Stimulated activated CD8-positive, alpha-beta memory T cell treated with anti-CD3 and anti-CD28 coated beads, Interleukin-4, amount 100 ng/mL, for 4 hours (primary cell): ENCODE measurements at places on chromosomes 3 and 15.
A peak's percentile ranks its signal among the peaks of the same experiment; 100 is the strongest.

DNA sequence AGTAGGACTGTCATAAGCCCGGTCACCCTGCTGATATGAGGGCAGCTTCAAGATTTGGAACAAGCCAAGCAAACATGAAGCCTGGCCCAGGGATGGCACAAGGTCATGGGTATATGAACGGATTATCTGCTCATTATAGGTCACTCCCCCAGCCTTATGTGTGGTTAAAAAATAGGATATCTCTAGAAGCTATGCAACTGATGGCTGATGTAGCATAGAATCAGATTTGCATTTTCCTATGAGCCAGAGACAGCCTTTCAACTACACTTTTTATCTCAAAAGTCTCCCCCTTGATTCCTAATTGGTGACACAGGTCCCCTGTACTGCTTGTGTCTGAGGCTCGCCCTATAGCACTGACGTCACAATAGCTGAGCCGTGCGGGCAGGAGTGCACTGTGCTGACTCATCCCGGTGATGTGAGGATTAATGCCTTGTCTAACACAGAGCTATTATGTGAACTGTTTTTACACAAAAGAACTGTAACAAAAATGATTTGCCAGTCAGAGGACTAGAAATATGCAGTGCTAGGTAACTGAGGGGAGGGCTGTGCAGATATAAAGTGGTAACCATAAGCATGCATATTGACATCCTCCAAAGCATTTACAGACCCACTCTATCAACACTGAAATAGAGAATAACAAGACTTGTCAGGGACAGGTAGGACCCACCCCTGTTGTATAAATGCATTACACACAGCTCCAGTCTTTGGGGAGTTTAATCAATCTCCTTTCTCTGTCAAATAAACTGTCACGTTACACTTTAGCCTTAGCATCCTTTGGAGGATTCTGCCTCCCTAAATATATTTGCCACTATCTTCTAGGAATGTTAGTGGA, 204.9 kb downstream of the TIGIT start:
- no peak for DNase-seq

- DNase-seq, result no peak
Observed at GRCh38 chr3:133694288-133695268, 32.8 kb upstream of the TOPBP1 start.

GRCh38 chr15:39127925-39128617, 452.8 kb upstream of the THBS1 start:
- DNase-seq, result no peak

DNA sequence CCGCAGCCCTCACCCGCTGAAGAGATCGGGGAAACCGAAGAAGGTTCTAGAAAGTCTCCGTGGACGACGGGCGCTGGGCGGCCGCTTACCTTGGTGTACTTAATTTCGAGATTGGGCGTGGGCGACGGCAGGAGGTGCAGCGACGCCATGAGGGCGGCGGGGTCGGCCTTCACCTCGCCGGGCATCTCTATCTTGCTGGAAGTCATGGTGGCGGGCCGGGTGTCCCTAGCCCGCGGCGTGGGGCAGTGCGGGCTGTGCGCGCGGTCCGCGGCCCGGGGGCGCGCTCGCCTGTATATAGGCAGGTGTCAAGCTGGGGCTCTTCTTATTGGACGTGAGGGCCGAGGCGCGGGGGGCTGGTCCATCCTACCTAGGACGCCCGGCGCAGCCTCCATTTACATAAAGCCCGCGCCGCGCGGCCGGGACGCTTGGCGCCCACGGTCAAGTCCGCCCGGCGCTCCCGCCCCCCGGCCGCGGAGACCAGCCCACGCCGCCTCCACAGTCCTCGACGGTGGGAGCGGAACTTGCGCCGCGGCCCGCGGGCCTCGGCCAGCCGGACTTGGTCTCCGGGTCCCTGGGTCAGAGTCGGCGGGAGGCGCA, at the start of gene ALDH1A2:
TSS of gene ALDH1A2 (minus strand) at position 267 of the 597 bp plus-strand sequence. CDS start at position 206, 61 bp downstream.
- no peak for DNase-seq

- DNase-seq, result no peak
Observed at GRCh38 chr3:38641461-38642110, 7.9 kb downstream of the SCN5A start.

- no peak for DNase-seq
Observed at GRCh38 chr3:72044231-72044855, 259.4 kb upstream of the PROK2 start.

DNA sequence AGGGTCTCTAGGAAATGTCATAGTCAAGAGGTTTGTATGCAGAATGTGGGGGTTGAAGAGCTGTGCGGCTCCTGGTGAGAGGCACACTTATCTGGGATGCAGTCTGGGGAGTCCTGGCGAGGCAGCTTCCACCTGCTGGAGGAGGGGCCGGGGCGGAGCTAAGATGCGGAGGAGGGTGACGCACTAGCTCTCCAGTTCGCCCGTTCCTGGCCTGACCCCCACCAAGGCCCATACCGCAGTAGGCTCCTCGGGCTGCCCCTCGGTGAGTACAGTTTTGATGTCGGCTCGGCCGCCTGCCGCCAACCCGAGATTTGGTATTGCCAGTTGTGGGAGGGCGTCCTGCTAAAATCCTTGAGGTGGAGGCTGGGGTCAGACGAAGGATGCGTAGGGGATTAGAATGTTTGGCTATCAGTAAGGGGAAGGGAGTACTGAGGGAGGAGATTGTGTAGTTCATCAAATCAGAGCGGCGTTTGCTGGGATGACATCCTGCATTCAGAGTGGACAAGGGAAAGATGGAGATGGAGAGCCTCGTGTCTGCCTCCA, at the start of gene SCG5:
TSS of gene SCG5 (plus strand) at position 194 of the 543 bp plus-strand sequence. CDS start 1,883 bp downstream, outside the sequence.
- no peak for DNase-seq

DNA sequence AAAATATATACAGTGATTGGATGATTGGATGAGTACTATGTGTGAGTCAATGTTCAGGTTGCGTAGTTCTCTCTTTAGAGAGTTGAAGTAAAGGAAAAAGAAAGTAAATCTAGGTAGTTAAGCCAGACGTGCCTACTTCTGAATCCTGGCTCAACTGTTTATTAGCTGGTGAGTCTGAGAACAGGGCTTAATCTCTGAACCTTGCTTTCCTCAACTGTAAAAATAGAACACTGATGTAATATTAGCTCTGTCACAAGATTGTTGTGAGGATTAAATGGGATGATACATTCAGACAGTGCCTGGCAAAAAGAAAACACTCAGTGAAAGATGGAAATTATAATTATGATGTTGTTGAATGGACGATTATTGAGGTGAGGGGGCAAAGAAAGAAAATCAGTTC, 413.4 kb downstream of the MAGI1 start:
- DNase-seq, result no peak

DNA sequence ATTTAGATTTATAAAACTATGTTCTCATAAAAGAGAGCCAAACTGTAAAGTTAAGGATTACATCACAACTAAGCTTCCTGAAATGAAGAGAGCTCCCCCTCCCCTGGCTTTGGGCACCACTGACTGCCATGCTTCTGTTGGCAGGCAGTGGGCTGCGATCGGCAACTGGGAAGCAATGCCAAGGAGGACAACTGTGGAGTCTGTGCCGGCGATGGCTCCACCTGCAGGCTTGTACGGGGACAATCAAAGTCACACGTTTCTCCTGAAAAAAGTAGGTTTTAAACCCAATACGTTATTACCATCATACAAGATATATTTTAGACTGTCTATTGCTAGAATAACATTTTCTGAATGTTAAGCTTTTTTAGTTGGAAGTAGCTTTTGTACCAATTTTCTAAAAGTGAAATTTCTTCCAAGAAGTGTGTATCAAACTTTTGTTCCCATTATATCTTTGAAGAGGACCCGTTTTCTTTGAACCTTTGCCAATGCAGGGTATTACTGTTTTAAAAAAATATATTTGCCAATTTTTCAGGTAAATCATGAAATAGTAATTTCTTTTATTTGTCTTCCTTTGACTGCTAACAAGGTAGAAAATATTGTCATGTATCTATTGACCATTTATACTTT, 184.1 kb downstream of the ADAMTSL3 start:
- DNase-seq, result no peak

DNA sequence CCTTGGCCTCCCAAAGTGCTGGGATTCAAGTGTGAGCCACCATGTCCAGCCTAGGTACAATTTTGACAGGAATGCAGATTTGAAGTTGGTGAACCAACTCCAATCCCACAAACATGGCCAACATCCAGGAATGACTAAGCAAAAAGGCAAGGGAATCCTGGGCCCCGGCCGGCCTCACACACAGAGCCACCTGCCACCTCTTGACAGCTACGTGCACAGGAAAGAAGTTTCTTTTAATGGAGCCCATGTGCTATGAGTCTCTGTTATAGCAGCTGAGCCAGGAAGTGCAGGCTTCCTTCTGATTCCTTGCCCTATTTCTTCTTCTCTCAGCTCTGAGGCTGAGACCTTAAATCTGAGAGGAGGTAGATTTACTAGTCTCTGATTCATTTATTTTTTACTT, 8.8 kb downstream of the TMEM40 start:
- no peak for DNase-seq

GRCh38 chr3:96101006-96101560, 713.3 kb upstream of the EPHA6 start:
- DNase-seq, result no peak

- no peak for DNase-seq
Observed at GRCh38 chr15:78133801-78134200, 2.6 kb upstream of the CIB2 start.

GRCh38 chr3:13519006-13519791, 29.7 kb upstream of the FBLN2 start:
- no peak for DNase-seq

DNA sequence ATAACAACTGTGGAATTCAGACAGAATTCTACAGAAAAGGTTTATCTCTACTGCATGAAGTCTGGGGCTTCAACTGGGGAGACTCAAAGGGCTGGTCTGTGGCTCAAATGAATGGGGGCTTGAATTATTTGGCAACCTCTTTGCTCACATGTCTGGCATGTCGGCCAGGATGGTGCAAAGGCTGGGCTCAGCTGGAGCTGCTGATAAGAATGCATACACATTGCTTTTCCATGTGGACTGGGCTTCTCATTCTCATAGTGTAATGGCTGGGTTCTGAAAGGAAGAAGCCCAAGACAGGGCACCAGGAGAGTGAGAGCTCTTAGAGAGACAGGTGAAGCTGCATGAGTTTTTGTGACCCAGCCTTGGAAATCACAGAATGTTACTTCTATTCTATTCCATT, 194.3 kb upstream of the SGO1 start:
- no peak for DNase-seq

DNA sequence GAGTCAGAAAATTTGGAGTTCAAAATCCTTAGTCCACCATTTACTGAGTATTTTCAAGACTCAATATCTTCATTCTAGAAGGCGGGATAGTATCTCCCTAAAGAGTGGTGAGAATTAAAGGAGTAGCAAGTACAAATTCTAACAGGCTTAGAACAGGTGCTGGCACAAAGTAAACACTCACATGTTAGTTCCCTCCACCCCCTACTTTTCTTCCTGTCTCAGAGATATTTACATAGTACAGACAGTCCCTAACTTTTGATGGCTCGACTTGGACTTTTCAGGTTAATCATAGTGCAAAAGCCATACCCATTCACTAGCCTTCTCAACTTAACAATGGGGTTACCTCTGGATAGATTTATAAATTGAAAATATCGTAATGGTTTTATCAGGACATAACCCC, 476.2 kb upstream of the RASGRP1 start:
- no peak for DNase-seq

GRCh38 chr3:167777356-167777755, 41.8 kb downstream of the SERPINI1 start:
- DNase-seq, result no peak

- DNase-seq, result no peak
Observed at GRCh38 chr3:173945170-173945569, 547.6 kb downstream of the NLGN1 start.

DNA sequence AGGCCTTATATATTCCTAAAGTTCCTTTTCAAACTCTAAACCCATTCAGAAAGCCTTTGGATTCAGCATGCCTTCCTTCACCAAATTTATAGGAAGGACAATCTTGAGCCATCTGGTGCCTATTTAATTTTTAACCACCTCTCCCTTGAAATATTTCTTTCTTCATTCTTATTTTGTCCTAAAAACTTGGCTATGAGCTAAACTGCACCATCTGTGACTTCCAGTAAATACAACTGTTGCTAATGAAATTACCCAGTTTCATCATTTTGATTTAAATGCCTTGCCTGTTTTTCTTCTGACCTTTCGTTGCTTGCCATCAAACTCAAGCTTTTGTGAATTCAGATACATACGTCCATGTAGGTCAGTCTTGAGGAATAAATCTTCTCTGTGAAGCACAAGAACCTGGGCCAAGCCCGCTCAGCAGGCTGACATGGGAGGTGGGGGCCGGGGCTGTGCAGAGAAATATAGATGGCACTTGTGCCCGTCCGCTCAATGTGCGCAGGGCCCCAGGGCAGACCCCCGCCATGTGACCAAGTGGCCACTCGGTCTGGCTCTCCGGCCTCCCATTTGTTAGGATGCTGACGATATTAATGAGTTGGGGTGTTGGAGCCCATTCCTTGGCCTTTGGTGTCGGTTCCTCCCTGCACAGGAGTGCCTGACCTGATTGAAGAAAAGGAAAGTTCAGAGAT, 335.9 kb downstream of the VPS13C start:
- no peak for DNase-seq

- no peak for DNase-seq
Observed at GRCh38 chr3:128803307-128803706, 76.1 kb upstream of the ACAD9 start.

- peak; percentile 24 for DNase-seq
Observed at GRCh38 chr3:32460031-32460749, 42.5 kb downstream of the CMTM6 start.

DNA sequence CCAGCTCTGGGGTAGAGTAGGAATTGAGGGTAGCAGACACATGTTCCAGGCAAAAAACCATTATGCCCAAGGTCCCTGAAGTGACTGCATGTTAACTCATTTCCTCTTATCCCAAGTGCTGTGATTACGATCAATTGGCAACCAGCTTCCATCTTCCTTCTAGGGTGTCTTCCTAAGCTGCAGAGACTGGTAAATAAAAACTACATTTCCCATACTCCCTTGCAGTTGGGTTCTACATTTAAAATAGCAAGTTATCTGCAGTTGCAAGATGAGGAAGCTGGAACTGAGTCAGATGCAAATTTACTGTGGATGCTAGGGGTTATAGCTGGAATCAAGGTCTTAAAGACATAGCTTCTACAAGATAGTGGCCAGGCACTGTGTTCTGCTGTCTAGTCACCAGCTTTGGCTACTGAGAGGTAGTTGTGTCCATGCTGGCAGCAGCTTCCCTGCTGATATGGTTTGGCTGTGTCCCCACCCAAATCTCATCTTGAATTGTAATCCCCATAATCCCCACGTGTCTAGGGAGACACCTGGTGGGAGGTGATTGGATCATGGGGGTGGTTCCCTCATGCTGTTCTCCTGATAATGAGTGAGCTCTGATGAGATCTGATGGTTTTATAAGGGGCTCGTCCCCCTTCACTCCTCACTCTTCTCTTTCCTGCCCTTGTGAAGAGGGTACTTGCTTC, 51.3 kb upstream of the FBN1 start:
- no peak for DNase-seq

- DNase-seq, result no peak
Observed at GRCh38 chr15:99682455-99682854, 50.8 kb downstream of the LYSMD4 start.

GRCh38 chr3:193134856-193135255, 106.2 kb upstream of the PLAAT1 start:
- no peak for DNase-seq

GRCh38 chr3:31275583-31275982, 257.1 kb upstream of the STT3B start:
- no peak for DNase-seq
